Caki2 (cell line): ENCODE measurements at places on chromosomes 6 and 20. TPM values are rescaled to one million over a fixed set of nuclear protein-coding genes. Genes with fewer than 3 reads are reported as not detected.

DNA sequence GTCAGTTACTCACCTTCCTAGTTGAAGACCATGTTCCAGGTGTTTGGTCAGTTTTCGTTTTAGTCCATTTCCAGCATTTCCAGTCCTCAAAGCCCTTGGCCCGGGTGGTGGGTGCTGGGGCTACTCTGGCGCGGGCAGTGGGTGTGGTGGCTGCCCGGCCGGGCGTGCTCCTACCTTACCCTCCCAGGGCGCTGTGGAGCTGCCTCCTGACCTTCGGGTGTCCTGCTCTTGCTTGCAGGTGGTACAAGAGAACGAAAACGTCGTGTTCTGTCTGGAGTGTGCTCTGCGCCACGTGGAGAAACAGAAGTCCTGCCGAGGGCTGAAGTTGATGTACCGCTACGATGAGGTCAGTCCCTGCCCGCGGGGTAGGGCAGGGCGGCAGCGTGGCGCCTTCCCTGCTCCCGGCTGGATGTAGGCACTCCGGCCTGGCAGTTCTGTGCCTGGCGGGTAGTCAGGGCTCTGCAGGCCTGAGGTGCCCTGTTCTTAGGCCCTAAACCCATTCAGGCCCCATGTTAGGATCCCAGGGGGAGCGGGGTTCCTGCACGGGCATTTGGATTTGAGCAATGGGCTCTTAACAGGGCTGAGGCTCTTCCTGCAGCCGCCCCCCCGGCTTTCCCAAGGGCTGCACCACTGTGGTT is 145.8 kb downstream of the DTNBP1 start:
- no peak for DNase-seq

The MYLK4 gene
- 0.57 and 1.2 TPM in 2 replicates for total RNA-seq

DNA sequence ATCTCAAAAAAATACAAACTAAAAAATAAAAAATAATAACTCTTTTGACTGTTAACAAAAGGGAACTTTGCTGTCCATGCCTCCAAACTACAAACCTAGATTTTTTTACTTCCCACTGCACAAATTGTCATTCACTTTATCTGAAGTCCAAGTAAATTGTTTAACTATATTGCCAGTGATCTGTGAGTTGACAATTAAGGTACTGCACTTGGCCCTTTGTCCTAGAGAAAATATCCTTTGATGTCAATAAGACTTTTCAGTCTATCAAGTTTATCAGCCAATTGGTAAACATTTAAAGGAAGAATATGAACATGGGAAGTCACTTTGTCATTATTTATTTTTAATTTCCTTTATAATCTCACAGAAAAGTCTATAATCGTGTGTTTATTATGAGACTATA is 19.3 kb upstream of the EPB41L2 start:
- DNase-seq, result no peak

- DNase-seq, result no peak
These were observed 615 bp upstream of the NTSR1 start for GRCh38 chr20:62707921-62708521.

DNA sequence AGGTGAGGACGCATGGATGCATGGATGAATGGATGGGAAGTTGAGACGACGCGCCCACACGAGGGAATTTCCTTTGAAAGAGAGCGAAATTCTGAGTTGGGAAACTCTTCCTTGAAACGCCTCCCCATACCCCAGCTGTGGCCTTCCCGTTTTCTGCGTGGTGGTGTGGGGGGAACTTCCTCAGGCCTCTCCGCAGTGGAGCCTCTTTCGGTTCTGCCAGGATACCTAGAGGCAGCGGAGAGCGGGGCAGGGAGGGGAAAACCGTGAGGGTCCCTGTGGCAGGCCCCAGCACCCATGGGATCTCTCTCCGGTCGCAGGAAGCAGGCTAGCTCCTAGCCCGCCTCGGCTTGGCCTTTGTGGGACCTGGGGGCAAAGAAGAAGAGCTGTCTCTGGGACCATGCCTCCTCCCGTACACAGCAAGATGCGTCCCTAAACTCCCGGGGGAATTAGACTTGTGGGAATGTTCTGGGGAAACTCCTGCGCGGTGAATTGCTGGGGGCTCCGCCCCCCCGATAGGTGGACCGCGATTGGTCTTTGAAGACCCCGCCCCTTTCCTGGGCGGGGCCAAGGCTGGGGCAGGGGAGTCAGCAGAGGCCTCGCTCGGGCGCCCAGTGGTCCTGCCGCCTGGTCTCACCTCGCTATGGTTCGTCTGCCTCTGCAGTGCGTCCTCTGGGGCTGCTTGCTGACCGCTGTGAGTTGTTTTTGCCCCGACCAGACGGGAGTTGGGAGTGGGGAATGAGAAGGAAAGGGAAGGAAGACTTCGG is at the start of gene CD40:
Gene CD40, plus strand, starts transcription at position 611 of the 764 bp plus-strand sequence. Its CDS starts 30 bp downstream, at position 641.
- peak; percentile 86 for DNase-seq

DNA sequence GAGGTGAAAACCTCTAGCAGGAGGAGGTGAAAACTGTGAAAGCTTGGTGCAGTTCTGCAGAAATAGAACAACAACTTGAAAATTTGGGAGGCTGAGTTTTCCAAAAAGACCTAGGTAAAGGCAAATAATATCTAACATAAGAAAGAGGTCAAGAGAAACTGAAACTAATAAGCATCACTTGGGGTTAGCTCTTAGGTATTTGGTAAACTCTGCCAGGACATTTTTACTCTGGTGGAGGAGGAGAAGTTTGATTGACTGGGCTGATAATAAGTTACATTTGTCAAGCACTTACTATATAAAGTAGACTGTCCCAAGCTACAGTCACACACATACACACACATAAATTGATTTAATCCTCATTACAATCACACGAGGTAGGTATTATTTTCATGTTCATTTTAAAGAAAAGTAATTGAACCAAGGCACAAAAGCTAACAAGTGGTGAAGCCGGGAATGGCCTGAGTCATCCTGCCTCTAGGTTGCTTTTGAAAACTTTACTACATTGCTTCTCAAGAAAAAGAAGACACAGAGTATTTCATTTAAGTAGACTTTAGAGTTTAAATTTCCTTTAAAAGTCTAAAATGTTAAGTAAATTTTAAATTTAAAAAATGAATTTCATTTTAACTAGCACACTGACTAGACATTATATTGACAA is 275.5 kb downstream of the PTPRK start:
- DNase-seq, result no peak

The ADGRB3 gene
- total RNA-seq, result 0.24 TPM in 1 of 2 replicates, not detected in the other

The MUC21 gene
- not detected in 2 replicates for total RNA-seq

DNA sequence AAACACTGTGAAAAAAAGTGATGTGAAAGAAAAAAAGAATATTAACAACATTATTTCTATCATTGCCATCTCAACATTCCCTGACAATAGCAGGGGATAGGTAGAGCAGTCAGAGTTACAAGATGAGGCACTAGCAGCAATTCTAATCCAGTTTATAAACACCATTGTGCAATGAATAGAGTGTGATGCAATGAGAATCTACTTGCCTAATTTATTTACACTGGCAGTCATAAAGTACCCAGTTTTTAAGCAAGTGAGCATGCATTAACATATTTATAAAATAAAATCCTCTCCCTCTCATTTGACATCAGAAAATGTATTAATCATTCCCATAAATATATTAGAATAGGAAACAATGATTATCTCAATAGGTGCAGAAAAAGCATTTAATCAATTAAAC is 2.5 kb upstream of the MANEA start:
- DNase-seq, result no peak

DNA sequence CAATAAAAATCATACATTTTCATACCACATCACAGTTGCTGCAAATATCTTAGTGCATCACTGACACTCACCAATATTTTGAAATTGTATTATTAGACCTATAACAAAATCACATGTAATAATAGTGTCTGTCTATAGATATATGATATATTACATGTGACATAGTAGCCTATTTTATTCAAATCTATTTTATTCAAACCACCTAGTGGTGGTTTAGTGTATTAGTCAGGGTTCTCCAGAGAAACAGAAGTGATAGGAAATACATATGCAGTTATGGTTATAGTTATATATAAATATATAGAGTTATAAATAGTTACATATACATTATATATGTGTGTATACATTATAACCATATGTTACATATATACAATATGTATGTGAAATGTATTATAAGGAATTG is 366.5 kb upstream of the ARID1B start:
- no peak for DNase-seq

The ITCH gene
- total RNA-seq, result 44.3 and 50.8 TPM in 2 replicates

GRCh38 chr6:84137051-84137375 is 90.4 kb downstream of the CEP162 start:
- DNase-seq, result no peak

DNA sequence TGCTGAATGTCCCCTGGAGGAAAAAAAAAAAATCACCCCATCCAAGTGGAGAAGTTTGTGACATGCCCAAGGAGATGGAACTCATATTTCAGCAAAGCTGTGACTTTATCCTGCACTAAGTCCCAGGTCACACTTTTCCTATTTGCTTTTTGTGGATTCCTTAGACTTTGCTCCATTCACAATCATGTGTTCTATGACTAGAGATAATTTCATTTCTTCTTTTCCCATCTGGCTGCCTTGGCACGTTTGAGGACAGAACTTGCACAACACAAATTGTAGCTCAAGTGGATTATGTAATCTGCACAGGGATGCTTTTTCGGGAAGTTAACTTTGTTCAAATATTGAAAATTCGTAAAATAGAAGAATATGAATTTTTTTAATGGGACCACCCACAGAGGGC is 100.7 kb upstream of the PTPN1 start:
- no peak for DNase-seq

DNA sequence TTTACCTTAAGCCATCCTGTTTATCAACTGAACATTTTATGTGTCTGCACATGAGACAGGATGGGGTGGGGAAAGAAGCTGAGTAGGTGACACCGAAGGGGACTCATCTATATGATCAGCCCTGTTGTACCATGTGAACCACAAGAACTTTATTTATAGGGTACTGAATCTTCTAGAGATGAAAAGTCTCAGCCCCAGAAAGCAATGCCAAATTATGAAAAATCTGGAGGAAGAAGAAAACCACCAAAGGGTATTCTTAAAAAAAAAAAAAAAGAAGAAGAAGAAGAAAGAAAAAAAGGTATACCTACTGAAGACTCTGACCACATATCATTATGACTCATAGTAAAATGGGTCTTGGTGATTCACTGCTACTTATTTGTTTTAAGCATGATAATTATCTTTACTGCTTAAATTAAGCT is 39.8 kb upstream of the HBS1L start:
- DNase-seq, result no peak

GRCh38 chr20:11158146-11158545 is 484.3 kb upstream of the JAG1 start:
- DNase-seq, result no peak

DNA sequence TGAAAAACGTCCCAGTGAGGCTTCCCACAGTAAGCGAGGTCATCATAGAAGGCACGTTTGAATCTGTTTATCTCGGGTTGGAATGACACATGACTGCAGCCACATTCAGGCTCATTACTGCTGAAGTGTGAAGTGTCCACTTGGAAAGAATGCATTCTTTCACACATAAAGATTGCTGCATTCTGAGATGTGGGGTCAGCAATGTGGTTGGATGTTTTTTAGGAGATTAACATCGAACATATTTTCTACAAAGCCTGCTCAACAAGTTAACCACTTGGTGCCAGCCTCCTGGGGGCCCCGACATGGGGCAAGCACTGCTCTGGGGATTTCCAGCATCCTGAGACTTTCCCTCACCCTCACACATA is 79.9 kb downstream of the BMP6 start:
- peak; percentile 56 for DNase-seq

- no peak for DNase-seq
These were observed 205.0 kb upstream of the BTBD3 start for GRCh38 chr20:11712639-11713160.

The NCR2 gene
- total RNA-seq, result not detected in 2 replicates

DNA sequence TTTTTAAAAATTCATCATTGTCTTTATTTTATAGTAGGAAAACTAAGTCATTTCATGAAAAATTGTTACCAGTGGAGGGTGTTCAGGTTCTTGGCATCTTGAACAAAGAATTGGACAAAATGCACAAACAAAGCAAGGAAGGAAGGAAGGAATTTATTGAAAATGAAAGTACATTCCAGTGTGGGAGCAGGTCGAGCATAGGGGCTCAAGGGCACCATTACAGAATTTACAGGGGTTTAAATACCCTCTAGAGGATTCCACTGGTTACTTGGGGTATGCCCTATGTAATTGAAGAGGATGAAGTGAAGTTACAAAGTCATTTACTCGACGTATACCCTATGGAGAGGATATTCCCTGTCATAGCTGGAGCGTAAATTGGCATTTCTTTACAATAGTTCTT is 37.4 kb upstream of the HDAC2 start:
- DNase-seq, result no peak

The BAK1 gene
- 101 and 103 TPM in 2 replicates for total RNA-seq

DNA sequence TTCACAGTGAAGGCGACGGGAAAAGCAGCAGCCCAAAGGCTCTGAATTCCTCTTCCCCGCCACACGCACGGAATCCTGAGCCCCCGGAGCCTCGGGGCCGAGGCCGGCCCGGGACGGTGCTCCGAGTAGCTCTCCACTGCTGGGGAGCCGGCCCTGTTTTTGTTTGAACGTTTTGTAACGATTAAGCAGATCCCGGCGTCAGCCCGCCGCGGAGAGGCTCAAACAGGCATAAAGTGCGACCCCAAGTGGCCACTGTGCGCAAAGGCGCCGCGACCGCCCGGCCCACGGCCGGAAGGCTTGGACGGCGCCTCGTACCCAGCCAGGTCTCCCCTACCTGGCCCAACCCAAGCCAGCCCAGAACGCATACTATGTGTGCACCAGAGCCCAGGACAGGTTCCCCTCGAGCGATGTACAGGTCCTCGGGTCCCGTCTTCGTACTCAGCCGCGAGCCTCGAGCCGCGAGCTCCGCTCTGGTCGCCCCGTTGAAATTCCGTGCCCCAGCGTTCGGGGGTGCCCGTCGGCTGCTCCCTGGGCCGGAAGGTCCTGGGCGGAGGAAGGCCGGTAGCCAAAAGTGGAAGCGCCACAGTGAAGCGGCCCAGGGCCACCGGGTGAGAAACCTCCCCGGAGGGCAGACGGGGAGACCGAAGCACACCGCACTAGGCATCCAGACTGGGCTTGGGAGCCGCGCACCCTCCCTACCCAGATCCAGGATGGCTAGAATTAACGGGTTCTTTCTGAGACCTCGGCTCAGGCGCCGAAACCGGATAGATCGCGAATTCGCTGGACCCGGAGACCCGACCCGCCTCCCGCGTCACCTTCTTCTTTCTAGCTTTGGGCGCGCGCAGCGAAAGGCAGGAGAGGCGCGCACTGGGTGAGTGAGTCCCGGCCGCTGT is 1.2 kb upstream of the MAFB start:
- DNase-seq, result peak; percentile 75

- DNase-seq, result no peak
These were observed 20.9 kb downstream of the EDN1 start for GRCh38 chr6:12311106-12311505.

DNA sequence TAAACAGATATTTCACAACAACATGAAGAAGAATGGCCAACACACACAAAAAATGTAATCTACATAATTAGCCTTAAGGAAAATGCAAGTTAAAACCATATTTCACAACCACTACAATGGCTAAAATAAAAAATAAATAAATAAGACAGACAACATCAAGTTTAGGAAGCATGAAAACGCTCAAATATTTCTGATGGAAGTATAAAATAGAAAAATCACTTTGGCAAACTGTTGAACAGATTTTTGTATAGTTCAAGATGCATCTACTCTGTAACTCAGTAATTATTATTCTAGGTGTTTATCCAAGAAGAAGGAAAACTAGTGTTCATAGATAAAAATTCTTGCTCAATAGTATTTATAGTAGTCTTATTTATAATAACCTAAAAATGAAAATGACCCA is 1410.1 kb upstream of the ADGRB3 start:
- DNase-seq, result no peak

- no peak for DNase-seq
These were observed 512 bp downstream of the TAP1 start for GRCh38 chr6:32852844-32853540.
